Karpas-422 (cell line): ENCODE measurements at places on chromosomes 13 and 19. TPM values are rescaled to one million over a fixed set of nuclear protein-coding genes. Genes with fewer than 3 reads are reported as not detected.

NR1H2 gene
- total RNA-seq = 68.2 and 120 TPM in 2 replicates

- no peak for DNase-seq
These were observed 10.0 kb upstream of the ZNF443 start for GRCh38 chr19:12450844-12451243.

- no peak for DNase-seq
These were observed 27.3 kb upstream of the ZNF681 start for GRCh38 chr19:23785982-23786381.

CD37 gene
- 975 and 1,210 TPM in 2 replicates for total RNA-seq

- no peak for DNase-seq
These were observed 350.9 kb upstream of the TMTC4 start for GRCh38 chr13:101025519-101025918.

DNA sequence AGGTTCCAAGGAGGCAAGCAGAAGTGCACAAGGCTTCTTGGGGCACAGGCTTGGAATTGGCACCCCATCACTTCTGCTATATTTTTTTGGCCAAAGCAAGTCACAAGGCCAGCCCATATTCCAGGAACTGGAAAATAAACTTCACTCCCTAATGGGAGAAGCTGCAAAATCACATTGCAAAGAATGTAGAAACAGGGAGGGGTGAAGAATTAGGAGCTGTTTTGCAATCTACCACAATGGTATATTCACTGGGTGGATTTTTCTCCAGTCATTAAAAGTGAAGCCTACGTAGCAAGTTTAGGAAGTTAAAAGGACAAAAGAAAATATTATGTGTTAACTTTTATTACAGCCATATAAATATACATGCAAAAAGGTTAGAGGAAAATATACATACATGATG, 464.8 kb downstream of the COG6 start:
- no peak for DNase-seq
